ENCODE measurements at places on chromosomes 13 and 19. TPM values are rescaled to one million over a fixed set of nuclear protein-coding genes. Genes with fewer than 3 reads are reported as not detected.

SHD gene
- not detected for total RNA-seq

ELAVL3 gene
- total RNA-seq, result 0.24 TPM

HDGFL2 gene
- total RNA-seq, result 25.3 TPM

KLHL1 gene
- total RNA-seq, result not detected

EDDM13 gene
- total RNA-seq, result not detected

GJB6 gene
- not detected for total RNA-seq

All from A549 treated with Hydrocortisone at 1 μM for 4 hours (cell line).